ENCODE measurements at places on chromosomes 4 and X.

DNA sequence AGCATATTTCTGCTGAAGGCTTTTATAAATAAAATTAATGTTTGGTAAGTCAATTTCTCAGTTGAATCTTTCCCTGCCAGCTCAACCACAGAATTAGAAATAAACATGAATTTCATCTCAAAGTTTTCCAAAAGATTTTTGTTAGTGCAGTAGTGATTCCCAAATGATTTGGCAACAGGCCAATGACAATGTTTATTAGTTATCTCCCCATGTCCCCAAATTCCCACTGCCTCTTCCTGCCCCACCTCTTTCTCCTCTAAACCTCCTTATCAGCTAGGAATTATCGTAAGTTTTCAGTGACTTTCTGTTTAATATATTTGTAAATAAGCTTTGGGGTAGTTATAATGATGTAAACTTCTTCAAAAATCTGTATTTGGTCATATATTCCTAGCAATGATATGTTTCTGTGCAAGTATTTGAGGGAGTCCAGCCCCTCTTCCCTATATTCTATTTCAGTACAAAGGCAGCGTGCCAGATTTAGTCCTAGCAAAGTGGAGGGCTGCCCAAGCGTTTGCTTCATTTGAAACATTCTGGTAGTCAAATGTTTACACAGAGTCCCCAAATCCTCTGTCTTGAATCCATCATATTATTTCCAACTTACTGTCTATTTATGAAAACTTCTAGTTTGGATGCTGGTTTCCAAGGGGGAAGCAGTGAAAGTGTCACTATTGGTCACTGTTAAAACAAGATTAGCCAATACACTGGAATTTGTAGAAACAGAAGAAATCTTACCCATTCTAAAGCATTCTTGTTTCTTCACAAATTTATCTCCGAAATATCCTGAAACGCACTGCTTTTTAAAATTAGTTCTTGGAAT, 33.7 kb upstream of the ANKRD50 start:
- DNase-seq, result no peak

DNA sequence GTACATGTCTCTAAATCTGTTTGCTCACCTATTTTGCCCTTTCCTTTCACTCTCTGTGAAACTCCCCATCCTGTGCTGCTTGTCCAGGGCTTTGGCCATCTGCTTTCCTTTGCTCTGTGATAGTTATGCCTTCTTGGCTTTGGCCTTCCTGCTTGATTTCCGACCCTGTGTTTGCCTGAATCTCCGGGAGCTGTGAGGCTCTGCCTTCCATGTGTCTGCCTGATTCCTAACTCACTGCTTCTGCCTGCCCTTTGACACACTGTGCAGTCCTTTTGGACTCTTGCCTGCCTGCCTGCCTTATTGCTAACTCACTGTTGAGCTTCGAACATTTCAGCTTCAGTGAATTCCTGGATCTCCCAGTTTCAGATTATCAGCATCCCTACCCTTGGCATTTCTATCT, 143.1 kb downstream of the C4orf33 start:
- peak; percentile 64 for DNase-seq

GRCh38 chrX:13669246-13669737, 16.4 kb downstream of the TCEANC start:
- no peak for DNase-seq

DNA sequence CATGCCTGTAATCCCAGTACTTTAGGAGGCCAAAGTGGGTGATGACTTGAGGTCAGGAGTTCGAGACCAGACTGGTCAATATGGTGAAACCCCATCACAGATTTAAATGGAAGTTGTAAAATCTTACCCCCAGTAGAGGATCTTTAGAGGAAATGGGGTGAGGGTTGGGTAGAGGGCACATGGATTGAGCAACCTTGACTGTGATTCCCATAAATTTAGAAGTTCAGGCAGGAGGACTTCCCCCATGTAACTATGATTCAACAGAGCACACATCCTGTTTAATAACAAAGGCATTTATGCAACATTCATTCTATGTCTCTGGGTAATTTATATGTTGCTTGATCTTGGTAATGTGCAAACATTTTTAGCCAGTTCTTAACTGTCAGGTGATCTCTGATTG, 143.1 kb downstream of the RBM47 start:
- DNase-seq, result no peak

- DNase-seq, result peak; percentile 48
Measured at GRCh38 chrX:140733766-140734342, 24.3 kb downstream of the LINC00632 start.

GRCh38 chr4:10276152-10276551, 159.6 kb upstream of the WDR1 start:
- DNase-seq, result no peak

DNA sequence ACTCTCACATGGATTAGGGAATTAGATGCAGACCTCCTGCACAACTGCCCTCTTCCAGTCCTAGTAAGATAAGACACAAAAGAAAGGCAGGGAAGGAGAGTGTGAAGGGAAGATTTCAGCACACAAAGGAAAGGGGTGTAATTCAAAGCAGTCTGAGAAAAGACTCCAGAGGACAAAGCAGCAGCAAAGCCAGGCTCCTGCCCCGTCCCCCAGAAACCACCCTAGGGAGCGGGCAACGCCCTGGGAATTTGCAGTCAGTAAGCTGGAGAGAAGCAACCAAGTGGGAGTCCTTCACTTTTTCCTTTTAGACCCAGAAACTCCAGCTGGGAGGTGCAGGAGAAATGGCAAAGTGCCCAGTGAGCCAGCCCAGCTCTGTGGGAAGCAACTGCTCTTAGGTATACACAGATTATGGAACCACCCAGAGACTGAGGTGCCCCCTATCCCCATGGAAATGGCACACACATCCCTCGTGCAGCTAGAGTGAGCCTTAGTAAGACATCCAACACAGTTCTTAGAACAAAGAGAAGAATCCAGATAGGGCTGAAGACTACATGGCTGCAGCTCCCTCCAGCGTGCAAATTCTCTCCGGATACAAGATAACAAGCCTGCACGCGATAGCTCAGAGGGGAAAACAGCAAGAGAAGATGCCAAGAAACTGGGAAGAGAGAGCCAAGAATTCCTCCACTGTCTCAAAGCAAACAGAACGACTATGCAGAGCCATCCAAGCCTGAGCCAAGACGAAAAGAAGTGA, 26.5 kb upstream of the IRAK1 start:
- DNase-seq, result peak; percentile 86

DNA sequence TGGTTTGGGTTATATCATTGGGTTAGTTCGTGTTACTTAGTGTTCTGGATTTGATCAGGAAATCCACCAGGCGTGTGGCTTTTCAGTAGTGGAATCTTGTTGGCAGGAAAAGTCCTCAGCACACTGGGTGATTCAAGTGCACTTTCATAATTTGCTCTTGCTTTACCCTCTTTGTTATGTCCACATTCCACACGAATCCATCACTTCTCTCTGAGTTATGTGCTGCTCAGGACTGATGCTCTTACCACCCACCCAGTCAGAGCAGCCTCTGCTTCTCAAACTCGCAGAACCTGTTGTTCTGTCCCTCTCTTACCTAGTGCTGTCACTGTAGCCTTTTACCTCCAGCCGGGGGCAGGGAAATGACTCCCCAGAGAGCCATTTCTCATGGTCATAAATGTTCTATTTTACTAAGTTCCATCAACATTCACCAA, 37.2 kb upstream of the SCRG1 start:
- peak; percentile 75 for DNase-seq

DNA sequence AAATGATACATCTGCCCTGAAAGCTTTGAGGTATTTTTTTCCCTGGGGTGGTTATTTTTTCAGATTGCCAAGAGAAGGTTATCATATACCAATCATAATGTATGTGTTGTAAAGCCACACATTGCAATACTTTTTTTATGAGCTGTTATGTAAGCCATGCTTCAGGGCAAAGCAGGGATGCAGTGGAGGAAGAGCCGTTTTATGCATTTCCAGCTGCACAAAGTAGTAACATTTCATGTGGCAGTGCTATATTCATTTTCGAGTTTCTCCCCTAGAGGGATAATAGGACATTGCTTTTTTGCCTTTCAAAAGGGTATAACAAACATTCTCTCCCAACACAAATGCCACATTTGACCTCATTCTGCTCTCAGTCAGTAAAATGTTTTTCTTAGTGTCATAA, 68.5 kb downstream of the GALNT7 start:
- peak; percentile 49 for DNase-seq

GRCh38 chr4:146567396-146567795, 45.7 kb upstream of the SLC10A7 start:
- no peak for DNase-seq

GRCh38 chrX:66675541-66675940, 36.7 kb upstream of the EDA2R start:
- no peak for DNase-seq

DNA sequence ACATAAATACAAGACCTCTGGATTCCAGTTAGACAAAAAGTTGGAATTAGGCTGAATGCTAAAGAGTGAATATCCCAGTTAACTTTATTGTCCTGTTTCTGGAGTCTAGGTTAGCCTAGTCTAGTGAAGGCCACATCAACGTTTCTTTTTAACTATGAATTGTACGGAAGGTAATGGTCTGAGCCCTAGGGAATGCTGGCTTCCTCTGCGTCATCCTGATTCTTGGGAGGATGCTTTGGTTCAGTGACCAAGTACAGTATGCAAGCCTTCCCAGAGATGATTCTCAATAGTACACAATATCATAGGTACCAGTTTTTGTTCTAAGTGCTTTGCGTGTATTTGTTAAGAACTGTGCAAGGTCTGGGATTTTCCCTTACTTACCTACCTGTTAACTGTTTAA, 11.8 kb downstream of the DIAPH2 start:
- DNase-seq, result no peak

- DNase-seq, result no peak
Measured at GRCh38 chrX:19750783-19751467, 136.5 kb downstream of the SH3KBP1 start.

DNA sequence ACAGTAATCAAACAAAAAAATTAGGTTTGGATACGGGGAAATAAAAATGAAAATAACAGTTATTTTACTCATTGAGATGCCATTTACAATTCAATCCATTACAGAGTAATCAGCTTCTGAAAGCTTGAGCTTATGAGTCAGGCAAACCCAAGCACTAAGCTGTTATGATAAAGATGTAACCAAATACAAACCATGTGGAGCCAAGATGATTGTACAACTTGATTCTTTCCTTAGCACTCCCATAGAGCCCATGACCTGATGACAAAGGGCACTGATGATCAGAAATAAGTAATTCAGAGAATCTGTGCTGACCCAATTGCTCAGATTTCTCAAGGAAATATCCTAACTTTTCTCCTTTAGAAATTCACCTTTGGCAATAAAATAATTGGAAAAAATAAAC, 40.5 kb upstream of the PRKG2 start:
- DNase-seq, result no peak

DNA sequence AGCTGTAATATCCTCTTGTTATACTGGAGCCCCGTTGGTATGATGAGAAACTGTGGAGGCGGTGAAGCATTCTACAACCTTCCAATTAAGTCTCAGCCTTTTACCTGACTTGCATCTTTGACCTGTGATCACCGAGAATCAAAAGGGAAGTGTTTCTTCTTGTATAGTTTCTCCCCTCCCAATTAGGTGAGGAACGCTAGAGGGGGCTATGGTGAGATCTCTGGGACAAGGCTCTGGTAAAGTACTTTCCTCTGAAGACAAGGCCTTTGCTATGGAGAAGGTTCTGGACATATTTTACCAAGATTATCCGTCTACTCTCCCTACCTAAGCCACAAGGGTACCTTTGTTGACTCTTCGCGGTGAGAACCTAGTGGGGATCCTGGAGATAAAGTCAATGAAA, 111.3 kb downstream of the CBLL2 start:
- no peak for DNase-seq

- peak; percentile 34 for DNase-seq
Measured at GRCh38 chrX:5681159-5681558, 547.5 kb downstream of the NLGN4X start.

DNA sequence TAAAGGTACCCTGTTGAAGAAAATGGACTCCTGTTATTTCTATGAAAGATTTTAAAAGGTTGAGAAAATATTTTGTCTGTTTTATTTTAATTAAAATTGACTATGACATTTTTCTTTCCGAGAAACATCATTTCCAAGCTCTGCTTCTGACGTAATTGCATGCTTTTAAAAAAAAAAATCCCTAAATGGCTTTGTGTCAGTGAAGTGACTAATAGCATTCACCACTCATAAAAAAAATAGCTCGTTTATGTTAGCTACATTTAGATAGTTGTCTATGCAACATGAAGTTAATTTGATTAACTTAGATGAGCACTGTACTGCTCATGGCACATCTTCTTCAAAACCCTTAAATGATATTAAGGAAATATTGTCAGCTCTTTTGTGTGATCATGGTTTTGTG, 105.1 kb upstream of the KLHL13 start:
- DNase-seq, result no peak

GRCh38 chr4:142838778-142839177, 7.3 kb downstream of the INPP4B start:
- DNase-seq, result no peak

- no peak for DNase-seq
Measured at GRCh38 chrX:130340271-130340670, 552 bp downstream of the SLC25A14 start.

GRCh38 chr4:20194123-20195013, 57.3 kb upstream of the SLIT2 start:
- DNase-seq, result no peak

DNA sequence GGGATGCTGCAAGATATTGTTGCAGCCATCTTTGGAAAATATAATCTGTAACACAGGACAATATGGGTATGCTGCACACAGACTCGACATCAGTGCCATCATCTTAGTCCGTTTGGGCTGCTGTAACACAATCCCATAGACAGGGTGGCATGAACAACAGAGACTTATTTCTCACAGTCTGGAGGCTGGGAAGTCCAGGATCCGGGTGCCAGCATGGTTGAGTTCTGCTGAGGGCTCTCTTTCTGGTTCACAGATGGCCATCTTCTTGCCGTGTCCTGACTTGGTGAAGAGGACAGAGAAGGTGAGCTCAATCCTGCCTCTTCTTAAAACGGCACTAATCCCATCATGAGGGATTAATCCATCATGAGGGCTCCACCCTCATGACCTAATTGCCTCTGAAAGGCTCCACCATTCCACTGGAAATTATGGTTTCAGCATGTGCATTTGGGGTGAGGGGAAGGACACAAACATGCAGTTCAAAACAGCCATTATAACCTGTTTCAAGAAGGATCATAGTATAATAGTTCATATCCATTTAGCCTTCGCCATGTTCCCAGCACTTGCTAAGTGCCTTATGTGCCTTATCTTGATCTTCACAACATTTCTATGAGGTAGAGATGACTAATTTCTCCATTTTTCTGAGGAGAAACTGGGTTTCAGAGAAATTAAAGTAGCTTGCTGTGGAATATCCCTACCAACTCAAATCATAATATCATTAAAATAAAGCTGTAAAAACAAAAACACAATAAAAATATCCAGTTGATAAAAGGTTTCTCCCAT, 27.9 kb upstream of the SPP1 start:
- no peak for DNase-seq

- no peak for DNase-seq
Measured at GRCh38 chr4:24559889-24560288, 24.5 kb downstream of the DHX15 start.

- DNase-seq, result no peak
Measured at GRCh38 chr4:172980219-172980618, 188.4 kb upstream of the GALNT7 start.

GRCh38 chr4:2878346-2878745, 34.7 kb downstream of the ADD1 start:
- no peak for DNase-seq
